D721Med (cell line): ENCODE measurements at places on chromosomes 3 and 15.

DNA sequence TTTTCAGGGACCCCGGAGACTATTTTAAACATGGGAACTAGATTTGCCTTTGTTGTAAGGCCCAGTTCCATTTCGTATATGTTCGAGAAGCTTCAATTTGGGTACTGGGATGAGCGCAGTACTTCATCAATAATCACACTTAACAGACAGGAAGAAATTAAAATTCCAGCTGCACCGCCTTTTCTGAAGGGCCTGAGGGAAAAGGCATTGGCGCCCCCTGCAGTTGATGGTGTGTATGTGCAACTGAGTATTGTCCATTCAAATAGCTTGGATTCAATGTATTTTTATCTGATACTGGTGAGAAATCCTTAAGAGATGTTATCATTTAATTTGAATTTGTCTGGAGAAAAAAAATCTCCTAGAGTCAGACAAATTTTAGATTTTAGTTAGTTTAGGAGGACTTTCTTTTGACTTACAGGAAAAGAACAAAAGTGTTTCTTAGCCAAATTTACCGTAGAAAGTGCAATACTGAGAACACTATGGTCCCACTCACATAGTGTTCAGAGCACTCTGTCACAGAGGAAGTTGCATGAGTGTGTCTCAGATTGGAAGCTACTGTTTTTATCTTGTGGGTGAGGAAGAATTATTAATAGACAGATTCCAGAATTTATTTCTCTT is 5.4 kb upstream of the ALDH1A2 start:
- no peak for DNase-seq

GRCh38 chr3:25448750-25449692 is 21.0 kb downstream of the RARB start:
- DNase-seq = no peak

DNA sequence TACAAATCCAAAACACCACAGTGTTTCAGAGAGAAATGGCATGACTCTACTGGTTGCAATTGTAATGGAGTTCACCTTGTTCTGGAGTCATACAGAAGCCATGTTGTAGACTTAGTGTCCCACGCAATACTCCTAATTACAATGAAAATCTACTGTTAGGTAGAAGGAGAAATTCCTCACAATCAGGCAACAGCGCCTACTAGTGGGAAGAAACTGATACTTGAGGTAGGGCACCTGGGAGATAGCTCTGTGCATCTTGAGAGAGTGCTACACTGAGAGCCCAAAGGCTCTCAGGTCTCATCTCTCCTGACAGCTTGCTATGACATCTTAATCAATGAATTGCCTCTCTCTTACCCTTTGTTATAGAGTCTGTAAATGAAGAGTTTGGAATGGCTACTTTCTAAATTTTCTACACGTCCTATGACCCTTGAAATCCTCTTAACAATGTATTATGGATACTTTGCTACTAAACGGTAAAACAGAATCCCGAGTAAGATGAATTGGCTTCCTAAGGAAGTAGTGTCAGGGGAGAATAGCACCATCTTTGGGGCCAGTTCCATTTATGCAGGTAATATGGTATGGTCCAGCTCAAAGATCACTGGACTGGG is 422.7 kb upstream of the TPRG1 start:
- no peak for DNase-seq

DNA sequence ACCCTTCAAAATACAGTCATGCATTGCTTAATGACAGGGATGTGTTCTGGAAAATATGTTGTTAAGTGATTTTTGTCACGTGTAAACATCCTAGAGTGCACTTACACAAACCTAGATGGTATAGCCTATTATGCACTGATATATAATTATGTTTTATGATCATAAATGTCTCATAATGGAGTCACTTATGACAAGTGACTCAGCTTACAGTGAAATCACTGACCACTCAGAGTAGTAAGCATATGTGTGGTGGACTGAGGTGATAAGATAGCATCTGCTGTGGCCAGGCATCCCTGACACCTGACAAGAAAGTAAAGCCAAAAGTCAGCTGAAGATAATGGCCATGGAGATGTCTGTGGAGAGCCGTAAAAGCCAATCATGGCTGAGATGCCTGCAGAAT is 5.4 kb downstream of the ACAD11 start:
- DNase-seq = no peak
